Stimulated activated CD4-positive, alpha-beta T cell treated with anti-CD3 and anti-CD28 coated beads, Interleukin-4, amount 100 ng/mL, for 1 hour (primary cell): ENCODE measurements at places on chromosomes 3 and 15.
A peak's percentile ranks its signal among the peaks of the same experiment; 100 is the strongest.

GRCh38 chr3:112133626-112134334, 732 bp upstream of the GCSAM start:
- DNase-seq: no peak

DNA sequence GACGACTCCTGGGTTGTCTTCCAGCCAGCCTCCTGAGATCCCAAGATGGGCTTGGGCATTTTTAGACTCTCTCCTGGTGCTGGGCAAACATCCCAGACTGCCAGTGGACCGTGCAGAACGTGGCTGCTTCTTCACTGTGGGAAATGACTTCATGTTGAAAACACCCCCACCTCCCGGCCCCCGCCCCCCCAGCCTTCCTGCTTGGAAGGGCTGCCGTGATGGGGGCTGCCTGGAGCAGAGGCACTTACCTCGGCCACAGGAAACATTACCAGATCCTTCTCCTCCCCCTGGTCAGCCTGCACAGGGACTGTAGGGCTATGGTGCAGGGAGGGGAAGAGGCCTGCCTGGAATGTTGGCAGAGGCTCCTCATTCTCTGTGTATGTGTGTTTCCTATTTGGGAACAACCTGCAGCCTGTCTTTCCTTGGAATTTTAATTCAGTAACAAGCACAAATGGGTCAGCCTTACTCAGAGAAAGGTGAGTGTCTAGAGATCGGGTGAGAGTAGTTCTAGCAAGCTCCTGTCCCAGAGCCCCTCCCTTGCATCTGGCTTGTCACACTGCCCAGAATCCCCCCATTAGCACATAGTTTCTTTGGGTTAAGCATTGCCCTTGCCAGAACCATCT, 90.8 kb downstream of the ANP32A start:
- no peak for DNase-seq

- no peak for DNase-seq
These were observed 326.7 kb upstream of the ROPN1 start for GRCh38 chr3:124318656-124319055.

- peak; percentile 93 for DNase-seq
These were observed 219.3 kb upstream of the ATP10A start for GRCh38 chr15:26082221-26083109.

GRCh38 chr3:49217688-49218470, 46.5 kb downstream of the KLHDC8B start:
- no peak for DNase-seq

DNA sequence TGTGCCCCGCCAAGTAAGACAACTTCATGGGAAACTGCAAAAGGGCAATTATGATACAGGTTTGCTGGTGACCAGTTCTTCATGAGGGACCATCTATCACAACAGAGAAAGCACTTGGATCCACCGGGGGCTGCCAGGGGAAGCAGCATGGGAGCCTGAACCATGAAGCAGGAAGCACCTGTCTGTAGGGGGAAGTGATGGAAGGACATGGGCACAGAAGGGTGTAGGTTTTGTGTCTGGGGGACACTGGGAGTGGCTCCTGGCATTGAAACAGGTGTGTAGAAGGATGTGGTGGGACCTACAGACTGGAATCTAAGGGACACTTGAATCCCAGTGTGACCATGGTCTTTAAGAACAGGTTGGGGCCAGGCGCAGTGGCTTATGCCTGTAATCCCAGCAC, 22.6 kb downstream of the MKRN2 start:
- DNase-seq: no peak

DNA sequence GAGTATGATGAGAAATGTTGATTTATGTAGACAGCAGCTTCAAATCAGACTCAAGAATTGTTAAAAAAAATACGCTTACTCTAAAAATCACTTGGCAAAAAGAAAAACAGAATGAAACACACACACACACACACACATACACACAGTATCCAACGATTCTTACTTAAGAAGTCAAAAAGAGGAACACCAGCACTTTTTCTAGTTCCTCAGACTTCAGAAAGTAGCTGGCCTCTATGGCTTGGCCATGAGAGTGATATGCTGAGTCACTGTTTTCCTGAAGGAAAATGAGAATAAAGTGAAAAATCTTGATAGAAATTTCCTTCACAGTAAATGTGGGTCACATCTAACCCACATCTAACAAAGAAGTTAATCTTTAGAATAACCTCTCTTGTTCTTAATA, 22.1 kb downstream of the CNTN3 start:
- DNase-seq: no peak

DNA sequence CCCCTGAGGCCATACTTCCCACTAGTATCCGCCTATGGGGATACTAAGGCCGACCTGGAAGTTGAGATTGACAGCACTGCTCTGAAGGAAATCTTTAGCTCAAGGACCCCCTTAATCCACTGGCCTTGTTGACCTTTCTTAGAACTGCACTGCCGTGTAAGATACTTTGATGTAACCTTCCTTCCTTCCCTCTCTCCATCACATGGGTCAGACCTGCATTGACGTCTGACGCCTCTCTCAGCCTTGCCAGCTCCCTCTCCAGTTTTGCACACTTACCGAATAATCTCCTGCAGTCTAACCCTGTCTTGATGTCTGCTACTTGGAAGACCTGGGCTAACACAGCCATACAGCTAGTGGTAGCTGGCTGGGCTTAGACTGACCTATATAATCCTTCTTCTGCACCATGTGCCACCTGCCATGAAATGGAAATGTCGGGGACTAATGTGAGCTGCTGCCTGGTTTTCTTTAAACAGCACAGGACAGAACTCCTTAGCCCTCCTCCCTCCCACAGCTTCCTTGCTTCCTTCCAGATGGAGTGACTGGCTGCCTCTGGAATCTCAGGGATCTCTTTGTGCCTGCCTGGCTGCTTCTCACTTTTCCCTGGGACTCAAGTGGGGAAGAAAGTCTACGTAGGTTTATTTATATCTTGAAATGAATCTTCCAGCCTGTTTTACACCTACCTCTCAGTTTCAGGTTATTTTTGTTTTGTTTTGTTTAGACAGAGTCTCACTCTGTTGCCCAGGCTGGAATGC, 39.2 kb upstream of the HERC1 start:
- DNase-seq: no peak

GRCh38 chr15:66860844-66861243, 158.8 kb downstream of the SMAD6 start:
- no peak for DNase-seq

DNA sequence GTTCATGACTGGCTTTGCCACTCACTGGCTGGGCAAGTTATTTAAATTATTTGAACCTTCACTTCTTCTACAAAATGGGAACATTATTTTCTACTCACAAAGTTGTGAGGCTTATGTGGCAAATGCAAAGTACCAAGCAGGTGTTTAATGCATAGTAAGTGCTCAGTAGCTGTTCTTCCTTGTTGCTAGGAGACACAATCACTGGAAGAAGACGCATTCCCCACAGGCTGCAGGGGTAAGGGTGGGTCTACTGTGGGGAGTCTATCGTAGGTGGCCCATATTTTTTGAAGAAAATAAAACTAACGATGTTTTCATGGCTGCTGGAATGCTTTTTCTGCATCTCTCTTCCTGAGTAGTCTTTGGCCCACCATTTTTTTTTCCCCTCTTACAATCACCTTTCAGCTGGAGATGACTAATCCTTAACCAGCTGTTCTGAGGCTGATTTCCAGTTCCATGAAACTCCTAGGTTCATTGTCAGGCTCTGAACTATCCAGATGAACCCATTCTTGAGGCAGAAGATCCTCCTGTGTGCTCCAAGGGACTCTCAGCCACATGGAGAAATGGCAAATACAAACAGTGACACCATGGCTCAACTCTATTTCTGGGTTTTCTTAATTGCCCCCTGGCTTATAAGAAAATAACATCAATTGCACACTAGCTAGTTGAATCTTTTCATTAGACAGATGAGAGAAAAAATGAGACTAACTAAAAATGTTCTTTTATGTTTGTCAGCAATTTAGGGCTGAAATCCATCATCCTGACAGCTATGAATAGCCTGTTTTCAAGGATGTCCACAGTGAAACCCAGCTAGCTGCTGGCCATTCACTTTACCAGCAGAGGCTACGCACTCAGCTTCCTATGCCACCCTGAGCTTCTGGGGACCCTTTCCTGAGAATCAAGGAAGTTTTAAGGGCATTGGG, 108.3 kb upstream of the ETV5 start:
- no peak for DNase-seq

- no peak for DNase-seq
These were observed 724.9 kb downstream of the NSUN3 start for GRCh38 chr3:94787734-94788270.

GRCh38 chr15:31266712-31267111, 59.9 kb upstream of the KLF13 start:
- DNase-seq: no peak

DNA sequence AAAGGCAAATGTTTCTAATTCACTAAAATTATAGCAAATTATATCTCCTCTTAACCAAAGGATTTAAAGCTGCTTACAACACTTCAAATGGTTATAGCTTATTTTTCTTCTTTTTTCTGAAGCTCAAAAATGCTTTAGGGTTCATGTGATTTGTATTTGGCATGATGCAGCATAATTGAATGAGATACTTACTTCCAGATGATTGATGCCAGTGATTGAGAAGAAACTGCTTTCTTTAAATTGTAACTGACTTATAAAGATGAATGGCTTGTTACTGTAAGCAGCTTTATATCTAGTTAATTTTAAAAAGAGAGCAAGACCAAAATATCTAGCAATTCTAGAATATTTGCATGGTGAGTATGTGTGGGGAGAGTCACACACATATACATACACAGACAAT, 270.7 kb upstream of the THRB start:
- no peak for DNase-seq

DNA sequence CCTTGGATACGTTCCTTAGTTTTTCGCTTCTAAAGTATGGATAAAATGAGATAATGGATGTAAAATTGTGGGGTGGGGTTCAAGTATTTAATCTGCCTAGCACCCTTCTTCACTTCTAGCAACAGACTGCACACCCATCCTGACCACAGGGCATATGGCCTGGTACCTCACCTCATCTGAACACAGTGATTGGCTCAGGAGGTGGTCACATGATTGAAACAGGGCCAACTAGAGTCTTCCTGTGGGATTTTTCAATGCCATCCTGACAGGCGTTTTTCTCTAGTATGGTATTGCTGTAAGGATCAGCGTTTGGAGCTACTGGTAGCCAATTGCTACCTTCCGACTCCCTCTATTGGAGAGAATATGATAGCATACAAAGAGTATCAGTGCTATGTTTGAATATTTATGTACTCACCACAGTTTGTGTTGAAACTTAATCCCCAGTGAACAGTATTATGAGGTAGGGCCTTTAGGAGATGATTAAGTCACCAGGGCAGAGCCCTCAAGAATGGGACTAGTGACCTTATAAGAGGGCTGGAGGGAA, 172.2 kb downstream of the PPM1L start:
- no peak for DNase-seq

- DNase-seq: no peak
These were observed 6.4 kb upstream of the RTP3 start for GRCh38 chr3:46491089-46492070.

- no peak for DNase-seq
These were observed 159.9 kb downstream of the MAGI1 start for GRCh38 chr3:65878831-65879230.

DNA sequence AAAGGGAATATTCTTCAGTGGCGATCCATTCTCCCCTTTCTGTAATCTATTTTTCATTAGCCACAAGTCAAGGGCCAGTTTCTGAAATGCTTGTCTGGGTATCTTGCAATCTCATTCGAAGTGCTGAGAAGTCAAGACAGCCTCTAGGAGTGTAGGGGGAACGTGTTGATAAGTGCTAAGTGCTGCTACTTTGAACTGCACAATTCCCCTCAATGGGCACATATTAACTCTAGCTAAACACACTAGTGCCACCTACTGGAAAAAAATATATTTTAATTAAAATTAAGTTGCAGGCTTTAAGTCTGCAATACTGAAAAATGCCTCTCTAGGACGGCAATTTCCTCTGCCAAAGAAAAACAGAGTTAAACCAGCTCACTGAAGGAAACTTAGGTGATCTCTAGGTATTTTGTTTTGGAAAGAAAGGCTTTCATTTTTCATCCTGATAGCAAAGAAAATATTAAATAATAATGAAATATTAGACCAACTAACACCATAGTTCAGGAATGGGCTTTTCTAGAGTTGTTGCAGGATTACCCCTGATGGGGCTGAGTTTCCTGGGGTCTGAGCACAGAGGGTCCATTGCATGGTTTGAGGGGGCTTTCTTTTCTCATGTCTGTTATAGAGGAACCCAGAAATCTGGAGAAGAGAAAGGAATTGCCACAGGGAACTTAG, 181.9 kb upstream of the KBTBD8 start:
- no peak for DNase-seq

GRCh38 chr15:73800662-73801345, 47.7 kb upstream of the INSYN1 start:
- no peak for DNase-seq

DNA sequence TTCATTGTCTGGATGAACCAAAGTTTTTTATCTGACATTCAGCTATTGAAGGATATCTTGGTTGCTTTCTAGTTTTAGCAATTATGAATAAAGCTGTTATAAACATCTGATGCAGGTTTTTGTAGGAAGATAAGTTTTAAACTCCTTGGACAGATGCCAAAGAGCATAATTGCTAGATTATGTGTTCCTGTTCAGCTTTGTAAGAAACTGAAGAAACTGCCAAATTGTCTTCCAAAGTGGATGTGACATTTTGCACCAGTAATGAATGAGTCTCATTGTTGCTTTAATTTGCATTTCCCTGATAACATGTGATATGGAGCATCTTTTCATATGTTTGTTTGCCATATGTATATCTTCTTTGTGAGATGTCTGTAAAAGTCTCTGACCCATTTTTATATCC, 239.9 kb upstream of the TTC14 start:
- no peak for DNase-seq

DNA sequence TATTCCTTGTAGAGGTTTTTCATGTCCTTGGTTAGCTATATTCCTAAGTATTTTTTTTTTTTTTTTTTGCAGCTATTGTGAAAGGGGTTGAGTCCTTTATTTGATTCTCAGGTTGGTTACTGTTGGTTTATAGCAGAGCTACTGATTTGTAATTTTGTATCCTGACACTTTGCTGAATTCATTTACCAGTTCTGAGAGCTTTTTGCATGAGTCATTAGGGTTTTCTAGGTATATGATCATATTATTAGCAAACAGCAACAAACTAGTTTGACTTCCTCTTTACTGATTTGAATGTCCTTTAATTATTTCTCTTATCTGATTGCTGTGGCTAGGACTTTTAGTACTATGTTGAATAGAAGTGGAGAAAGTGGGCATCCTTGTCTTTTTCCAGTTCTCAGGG, 737.4 kb downstream of the ZNF385D start:
- no peak for DNase-seq

- DNase-seq: no peak
These were observed 62.4 kb downstream of the RTP4 start for GRCh38 chr3:187430576-187430975.
